GM12878 (cell line): ENCODE measurements at places on chromosomes 3 and 15.

DNA sequence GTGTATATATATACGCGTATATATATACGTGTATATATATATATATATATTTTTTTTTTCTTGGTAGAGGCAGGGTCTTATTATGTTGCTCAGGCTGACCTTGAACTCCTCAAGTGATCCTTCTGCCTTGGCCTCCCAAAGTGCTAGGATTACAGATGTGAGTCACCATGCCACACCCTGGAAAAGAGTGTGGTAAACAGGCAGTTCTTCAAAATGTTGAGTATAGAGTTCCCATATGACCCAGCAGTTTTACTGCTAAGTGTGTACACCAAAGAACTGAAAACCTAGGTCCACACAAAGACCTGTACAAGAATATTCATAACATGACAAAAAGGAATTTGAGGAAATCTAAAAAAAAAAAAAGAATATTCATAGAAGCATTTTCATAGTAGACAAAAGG is 71.8 kb upstream of the GCNT3 start:
- no peak for DNase-seq

DNA sequence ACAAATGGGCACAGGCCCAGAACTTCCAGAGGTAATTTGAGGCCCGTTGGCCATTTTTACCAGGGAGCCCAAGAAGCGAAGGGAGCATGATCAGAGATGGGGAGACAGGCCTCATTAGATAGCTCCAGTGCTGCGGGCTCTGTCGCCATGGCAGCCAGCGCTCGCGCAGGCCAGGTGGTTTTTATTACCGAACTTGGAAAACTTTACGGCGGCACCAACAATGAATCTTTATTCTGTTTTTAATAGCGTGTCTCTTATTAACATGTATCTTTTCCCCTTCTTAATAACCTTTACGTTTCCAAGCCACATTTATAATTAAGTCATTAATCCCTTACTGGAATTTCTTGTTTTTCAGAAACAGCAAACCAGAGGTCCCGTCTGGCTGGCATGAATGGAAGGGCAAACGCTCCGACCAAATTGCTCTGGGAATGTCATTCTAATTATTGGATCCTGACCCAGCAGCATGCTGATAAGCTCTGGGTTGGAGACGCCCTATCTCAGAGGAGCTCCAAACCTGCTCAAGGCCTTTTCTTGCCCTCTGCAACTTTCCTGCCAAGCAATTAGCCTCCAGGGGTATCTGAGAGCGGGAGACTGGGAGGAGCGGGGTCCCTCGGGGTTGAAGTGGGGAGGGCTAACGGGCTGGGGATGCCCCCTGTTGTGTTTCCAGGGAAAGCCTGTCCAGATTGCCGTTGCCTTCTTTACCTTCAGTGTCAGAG is 256.4 kb downstream of the TLE3 start:
- DNase-seq: no peak

DNA sequence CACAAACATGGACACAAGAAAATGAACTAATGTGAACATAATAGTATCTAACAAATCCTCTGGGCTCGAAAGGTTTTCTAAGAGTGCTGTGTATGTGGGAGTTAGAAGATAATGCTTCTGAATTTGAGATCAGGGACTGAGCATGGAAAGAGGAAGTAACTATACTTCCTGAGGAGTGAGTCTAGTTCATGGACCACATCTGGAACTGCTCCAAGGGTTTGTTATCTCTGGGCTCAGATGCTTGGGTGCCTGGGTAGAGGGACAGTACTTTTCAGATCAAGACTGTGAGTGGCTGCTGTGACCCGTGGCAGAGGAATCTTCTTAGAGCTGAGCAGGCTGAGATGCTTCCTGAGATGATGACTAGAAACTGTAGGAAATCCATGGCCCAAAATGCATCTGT is 28.5 kb downstream of the TBC1D23 start:
- DNase-seq: no peak

- peak; percentile 15 for DNase-seq
Measured at GRCh38 chr15:76903251-76903681, 1.9 kb downstream of the SCAPER start.

DNA sequence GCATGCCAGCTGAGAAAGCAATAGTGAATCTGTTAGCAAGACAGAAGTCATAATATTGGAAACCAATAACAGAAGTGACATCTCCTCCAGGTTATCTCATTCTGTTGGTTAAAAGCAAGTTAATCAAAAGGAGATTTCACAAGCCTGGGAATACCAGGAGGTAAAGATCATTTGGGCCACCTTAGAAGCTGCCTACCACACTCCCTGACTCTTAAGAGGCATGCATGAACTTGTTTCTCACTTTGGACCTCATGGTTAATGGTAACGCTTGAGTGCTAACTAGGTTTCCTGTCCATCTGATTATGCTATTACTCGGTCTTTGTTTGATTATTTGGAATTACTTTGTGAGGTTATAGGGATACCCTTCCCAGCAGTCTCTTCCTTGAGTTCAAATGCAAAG is 650.8 kb upstream of the SGO1 start:
- no peak for DNase-seq

- no peak for DNase-seq
Measured at GRCh38 chr3:70061096-70061495, 61.6 kb downstream of the SAMMSON start.

DNA sequence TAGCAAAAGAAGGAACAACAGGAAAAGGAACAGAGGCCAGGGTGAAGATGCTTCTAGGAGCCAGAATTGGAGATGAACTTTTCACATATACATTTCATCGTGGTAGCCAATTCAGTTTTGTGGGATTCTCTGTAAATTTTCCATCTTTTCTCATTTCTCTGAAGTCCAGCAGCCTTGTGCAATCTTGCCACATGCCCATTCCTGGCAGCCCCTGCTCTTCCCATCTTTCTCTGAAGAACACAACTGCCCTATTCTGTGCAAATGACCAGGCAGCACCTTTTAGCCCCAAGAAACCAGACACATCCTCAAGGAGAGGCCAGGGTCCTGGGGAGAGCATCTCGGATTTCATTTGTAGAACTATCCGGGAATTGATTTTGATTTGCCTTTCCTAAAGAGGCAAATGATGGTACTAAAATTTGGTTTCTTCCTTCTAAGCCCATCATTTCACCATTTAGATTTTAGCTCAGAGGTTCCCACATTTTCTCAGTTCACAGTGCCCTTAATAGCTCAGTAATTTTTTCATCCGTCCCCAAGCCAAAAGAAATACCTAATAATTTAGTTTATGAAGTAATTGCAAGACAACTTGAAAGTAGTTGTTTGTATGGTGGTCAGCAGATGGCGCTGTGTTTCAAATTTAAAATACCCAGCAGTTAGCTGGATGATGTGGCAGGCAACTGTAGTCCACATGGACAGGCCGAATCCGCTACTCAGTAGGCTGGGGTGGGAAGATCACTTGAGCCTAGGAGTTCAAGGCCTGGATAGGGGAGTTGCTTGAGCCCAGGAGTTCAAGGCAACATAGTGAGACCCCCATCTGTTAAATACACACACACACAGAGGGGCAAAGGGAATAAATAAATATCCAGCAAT is 61.3 kb upstream of the ACKR4 start:
- DNase-seq: peak; percentile 8

DNA sequence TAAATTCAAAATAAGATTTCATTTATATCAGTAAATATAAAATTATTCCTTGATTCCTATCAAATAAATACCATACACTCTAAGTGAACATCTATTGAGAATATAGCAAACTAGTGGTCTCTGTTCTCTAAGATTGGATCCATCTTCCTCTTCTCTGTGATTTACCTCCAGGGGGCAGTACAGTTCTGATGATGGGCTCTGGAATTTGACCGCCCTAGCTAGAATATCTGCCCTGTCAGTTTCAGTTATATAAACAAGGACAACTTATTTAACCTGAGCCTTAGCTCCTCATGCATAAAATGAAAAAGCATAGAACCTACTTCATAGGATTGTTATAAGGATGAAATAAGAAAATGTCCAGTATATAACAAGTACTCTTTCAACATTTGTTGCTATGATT is 171.1 kb upstream of the CCDC54 start:
- DNase-seq: no peak

- DNase-seq: no peak
Measured at GRCh38 chr3:27571345-27571744, 87.2 kb upstream of the SLC4A7 start.

- DNase-seq: no peak
Measured at GRCh38 chr3:130662501-130662996, 84.1 kb downstream of the PIK3R4 start.

DNA sequence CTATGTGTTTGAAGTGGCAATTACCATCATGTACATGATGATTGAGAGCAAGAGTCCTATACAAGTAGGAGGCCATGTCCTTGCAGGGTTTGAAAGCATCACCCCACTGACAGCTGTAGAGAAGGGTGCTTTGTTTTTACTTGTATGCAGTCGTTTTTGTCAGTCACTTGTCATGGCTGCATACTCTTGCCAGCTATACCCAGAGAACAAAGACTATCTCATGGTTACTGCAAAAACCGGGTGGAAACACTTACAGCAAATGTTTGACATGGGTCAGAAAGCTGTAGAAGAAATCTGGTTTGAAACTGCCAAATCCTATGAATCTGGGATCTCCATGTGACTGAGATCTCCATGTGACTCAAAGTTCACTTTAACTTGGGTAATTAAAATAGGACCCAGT is 6.9 kb upstream of the PSMA4 start:
- DNase-seq: no peak

DNA sequence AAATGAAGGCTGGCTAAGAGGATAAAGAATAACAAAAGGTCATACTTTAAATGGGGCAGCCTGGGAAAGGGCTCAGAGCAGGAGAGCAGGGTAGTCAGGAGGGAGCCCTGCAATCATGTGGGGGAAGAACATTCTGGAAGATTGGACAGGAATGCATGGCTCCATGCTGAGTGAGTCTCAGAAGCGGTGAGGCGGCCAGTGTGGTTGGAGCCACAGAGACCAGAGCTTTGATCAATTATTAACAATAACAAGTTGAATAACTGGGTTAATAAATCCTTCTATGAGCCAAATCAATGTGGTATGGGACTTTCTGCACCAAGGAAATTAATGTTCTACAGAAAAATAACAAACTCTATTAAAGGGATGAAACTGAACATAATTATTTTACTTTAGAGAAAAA is 57.9 kb upstream of the DCUN1D1 start:
- no peak for DNase-seq

DNA sequence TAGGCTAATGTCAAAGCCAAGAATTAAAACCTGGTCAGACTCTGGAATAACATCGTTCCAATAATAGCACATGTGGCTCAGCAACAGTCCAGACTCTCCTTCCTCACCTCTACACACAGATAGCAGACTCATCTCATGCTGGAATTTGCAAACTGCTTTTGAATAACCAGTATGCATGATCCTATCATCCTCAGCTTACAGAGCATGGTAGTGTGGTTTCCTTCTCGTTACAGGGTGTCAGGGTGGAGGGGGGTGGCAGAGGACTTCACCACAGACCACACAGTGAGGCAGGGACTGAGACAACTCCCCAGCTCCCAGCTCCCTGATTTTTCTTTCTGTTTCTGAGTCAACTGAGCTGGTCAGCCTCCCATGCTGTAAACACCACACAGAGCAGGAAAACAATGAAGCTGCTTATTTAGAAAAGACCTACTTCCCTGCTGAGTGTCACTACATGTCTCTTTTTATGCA is 101.6 kb downstream of the RPL22L1 start:
- no peak for DNase-seq

GRCh38 chr15:80061582-80061981 is 2.1 kb downstream of the ZFAND6 start:
- DNase-seq: no peak

DNA sequence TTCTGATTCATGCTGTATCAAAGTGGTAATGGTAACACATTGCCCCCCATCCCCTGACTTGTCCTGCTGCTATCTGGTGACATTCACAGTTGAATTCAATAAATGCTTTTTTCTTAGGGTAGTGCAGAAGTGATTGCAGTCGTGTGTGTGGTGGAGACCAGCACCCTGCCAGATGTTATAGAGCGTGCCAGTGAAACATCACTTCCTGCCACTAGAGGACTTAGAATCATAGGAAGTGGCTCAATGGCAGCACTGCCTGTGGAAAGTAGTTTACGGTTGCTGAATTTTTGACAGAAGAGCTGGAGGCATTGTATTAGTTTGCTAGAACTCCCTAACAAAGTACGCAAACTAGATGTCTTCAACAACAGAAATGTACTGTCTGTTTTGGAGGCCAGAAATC is 37.4 kb upstream of the P2RY12 start:
- no peak for DNase-seq

- DNase-seq: no peak
Measured at GRCh38 chr3:149833241-149833640, 20.2 kb downstream of the RNF13 start.

DNA sequence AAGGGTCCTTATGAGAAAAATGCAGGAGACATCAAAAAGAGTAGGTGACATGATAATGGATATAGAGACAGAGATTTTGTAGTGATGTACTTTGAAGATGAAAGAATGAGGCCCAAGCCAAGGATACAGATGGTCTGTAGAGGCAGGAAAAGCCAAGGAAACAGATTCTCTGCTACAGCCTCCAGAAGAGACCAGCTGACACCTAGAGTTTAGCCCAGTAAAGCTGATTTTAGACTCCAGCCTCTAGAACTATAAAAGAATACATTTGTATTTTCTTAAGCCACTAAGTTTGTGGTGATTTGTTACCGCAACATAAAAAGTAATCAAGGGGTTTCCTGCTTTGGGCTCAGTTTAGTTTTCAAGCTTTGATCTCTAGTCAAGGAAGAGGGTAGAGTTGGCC is 64.8 kb downstream of the STRIT1 start:
- no peak for DNase-seq

DNA sequence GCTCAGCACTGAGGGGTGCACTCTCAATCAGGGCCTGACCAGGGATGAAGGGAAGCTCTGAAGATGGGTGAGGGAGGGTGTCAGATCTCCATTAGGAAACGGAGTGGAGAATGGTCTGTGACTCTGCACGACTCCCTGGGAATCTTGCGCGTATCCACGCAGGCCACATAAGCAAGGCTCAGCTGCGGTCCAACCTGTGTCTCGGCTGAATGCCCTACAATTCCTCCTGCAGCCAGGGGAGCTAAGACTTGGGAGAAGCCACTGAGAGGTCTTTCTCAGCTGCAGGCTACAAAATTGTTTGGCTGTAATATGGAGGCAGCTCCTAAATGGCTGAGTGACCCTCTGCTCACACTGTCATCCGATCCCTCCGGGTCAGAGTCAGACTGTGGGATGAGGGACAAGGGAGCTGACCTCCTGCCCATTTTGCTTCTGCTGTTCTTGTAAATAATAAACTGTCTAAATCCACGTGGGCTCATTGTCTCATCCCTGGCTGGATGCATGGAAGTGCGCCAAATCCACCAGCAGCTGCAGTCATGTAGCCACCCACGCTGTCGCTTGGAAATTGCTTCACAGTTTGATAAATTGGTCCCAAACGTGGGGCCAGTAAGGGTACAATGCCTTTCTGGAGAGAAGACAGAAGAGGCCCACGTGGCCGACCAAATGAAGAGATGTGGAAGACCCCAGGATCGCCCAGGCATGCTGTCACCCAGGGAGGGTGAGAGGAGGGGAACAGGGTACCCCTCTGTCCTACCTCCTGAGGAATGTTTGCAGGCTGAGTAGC is 30.5 kb downstream of the ALS2CL start:
- DNase-seq: no peak

DNA sequence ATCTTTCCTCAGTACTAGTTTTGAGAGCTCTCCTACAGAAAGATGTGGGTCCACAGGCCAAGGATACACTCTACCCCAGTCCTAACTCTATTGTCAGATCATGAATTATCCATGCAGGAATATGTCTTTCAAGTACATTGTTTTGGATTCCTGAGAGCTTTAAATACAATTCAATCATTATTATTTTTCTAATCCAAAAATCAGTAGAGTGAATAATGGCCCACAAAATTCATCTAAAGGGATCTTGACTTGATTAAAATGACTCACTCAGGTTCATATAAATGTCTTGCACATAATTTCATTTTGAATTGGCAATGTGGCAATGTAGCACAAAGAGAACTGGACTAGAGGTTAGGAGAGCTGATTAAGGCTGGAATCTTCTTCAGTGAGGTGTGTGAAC is 93.9 kb downstream of the ZPLD1 start:
- no peak for DNase-seq
